ENCODE measurements at places on chromosomes 11 and 22.

GRCh38 chr11:15864026-15864805 lies 492.1 kb downstream of the SOX6 start:
- DNase-seq, result no peak

GRCh38 chr11:94131718-94132115 lies 3.1 kb downstream of the PANX1 start:
- DNase-seq, result no peak

DNA sequence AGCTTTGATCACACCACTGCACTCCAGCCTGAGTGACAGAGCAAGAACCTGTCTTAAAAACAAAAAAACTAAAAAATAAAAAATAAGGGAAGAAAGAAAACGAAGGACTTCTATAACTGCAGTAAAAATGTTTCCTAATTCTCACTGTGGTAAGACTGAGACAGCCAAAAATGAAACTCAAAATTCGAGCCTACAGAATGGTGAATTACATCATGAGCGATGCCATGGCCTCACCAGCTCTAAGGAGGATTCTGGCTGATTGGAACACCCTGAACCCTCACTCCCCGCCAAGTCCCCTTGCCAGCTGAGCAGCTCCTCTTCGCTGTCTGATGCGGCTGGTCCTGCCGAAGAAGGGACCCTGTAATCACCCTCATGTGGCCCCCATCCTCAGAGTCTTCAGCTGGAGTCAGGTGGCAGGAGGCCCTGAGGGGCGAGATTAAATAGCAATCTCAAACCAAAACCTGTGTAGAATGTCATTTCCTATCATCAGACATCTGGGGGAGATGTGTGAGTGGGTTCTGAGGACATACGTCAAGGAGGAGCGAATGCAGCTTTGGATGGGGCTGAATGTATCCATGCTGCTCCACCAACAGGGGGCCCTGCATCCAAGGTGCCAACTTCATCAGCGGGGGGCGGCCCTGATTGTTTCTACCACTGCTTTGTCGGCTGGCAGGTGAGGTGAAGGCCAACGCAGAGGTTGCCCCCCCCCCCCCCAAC lies 29.2 kb downstream of the PDGFB start:
- no peak for DNase-seq

- DNase-seq, result no peak
Observed at GRCh38 chr11:36775130-36775529, 177.1 kb upstream of the RAG2 start.

DNA sequence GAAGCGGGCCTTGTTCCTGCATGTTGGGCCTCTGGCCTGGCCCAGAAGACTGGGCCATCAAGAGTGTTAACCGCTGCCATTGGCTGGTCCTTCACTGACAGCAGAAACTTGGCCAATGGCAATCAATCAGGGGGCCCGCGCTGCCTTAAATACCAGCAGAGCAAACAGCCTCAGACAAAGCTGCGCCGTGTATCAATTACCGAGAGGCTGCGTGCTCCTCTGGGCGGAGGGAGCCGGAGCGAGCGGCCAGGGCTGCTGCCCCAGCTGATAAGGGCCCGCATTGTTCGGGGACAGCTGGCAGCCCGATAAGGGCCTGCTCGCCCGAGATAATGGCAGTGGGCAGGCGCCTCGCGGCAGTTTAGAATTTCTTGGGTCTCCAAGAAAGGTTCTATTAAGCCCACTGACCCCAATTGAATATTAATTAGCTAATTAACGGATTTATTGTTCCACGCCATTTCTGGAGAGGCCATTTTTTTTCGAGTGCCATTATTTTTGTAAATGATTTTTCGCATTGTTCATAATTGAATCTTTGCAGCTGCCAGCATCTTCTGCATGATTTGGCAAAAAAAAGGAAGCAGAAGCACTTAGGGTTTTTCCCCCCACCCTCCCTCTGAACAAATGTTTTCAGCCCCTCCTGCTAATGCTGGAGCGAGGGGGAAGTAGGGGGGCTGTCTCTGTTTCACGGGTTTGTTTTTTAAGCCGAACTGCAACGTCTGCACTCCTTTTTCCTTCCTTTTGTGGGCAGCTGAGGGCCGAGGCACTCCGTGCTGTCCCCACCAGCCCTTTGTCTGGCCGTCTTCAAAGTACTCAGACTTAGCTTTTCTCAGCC lies 37.6 kb upstream of the RIC3 start:
- no peak for DNase-seq

GRCh38 chr11:67500831-67501715 lies 4.1 kb downstream of the PITPNM1 start:
- no peak for DNase-seq

DNA sequence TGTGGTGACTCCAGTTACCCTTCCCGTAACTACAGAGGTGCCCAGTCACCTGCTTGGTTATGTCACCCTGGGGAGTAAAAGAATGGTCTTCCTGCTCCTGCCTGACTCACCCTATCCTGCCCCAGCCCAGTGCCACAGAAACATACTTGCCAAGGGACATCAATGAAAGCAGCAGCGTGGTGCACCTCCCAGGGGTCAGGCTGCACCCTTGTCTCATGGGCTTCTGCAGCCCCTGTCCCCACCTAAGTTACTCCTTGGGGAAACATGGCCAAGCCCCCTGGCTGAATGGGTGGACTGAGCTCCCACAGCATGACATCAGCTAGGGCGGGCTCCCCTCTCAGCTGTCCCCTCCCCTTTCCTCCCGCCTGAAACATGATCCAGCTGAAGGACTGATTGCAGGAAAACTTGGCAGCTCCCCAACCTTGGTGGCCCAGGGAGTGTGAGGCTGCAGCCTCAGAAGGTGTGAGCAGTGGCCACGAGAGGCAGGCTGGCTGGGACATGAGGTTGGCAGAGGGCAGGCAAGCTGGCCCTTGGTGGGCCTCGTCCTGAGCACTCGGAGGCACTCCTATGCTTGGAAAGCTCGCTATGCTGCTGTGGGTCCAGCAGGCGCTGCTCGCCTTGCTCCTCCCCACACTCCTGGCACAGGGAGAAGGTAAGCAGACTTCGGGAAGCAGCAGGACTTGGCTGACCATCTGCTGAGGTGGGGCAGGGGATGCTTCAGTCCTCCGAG lies at the start of gene HTR3A:
HTR3A (plus strand) TSS at position 368 of the 730 bp plus-strand sequence; CDS start at position 586, 218 bp downstream.
- no peak for DNase-seq

DNA sequence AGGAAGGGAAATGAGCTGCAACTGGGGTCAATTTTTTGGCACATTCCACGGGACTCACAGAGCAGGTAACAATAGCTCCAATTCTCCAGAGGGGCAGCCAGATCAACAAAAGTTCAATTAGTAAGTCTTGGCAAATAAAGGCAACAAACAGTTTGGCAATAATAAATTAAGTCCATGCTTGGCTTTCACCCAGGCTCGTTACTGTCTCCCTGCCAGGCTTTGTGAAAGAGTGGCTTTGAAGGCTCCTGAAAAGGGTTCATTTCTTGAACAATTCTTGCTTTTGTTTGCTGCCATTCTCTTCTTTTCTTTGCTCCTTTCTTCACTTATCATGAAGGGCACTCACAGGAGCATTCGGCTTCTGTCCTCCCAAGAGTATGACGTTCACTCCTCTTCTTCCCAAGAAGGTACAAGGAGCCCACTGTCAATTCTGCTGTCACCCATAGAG lies 123.3 kb downstream of the APIP start:
- DNase-seq, result no peak

DNA sequence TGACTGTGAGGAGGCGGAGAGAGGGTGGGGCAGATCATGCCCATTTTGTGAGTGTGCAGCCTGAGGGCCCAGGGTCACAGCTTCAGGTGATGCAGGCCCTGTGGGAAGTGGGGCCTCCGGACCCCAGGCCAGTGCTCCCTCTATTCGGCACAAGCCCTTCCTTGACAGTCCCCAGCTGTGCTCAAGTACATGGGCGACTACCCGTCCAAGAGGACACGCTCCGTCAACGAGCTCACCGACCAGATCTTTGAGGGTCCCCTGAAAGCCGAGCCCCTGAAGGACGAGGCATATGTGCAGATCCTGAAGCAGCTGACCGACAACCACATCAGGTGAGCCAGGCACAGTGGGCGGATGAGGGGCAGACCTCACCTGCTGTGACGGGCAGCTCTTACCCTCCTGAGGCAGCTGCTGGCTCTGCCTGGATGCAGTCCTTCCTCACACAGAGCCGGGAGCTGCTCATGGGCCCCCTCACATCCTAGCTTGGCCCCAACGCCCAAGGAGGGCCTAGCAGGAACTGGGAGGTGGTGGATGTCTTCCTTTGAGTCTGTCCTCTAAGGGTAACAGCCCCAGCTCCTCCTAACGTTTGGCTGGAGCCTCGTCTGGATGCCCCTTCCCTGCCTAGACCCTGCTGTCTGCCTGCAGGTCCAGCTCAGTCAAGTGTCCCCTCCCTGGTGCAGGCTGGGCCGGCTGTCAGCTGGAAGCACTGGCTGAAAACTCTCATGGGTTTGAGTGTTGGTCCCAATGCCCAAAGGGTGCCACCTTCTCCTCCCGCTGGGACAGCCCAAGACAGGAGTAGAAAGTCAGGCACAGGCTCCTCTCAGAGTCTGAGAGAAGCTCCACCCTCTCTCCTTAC lies 76.1 kb downstream of the MYO7A start:
- DNase-seq, result no peak

DNA sequence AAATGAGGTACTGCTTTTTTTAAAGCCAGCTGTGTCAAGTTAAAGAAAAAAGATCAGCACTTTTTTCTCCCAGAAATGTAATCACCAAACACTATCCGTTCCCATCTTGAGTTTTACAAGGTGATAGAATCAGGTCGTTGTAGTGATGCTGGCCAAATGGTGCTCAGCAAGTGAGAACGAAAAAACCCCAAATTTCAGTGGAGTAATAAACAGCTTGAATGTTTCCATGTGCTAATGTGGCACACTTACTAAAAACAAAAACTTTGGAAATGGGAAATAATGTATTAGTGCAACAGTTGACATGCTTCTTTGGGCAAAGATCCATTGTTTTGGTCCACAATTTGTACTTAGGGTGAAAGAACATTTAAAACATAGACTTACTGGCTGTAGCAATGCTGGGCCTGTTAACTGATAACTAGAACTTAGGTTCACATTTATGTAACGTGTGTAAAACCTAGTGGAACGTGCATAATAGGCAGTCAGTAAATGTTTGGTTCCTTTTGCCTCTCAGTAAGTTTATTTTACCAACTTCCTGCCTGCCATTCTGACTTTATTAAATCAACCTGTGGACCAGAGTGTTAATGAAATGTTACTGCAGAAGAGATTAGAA lies 15.4 kb upstream of the GDPD4 start:
- no peak for DNase-seq

DNA sequence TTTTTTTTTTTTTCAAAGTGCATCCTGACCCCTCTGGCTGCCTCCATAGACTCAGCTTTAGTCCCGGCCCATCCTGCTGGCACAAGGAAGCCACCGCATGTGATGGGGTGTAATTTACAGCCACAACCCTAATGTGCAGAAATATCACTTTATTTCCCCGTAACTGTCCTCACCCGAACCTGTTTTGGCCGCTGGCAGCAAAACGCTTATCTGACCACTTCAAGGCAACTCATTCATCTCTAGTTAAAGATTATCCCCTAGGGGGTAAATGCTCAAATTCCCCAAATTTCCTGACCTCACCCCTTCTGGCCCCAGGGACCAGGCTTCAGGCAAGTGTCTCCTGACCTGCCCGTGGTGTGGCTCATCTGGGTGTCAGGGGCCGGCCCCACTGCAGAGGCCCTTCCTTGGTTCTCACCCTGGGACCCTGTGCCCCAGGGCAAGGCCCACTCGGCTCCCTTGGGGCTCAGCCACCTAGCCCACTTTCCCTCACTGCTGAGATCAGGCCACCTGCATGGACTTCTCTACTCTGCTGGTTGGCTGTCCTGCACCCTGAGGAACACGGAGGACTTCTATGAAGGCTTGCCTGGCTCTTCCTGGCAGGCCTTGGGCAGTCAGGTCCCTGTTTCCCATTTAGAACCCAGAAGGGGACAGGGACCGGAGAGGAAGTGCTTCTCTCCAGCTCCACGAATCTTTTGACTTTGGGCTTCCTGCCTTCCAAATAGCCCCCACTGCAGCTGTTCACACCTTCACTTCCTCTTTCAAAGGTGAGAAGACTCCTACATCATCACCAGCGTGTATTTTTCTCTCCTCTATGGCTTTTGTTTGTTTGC lies 53.3 kb downstream of the WNT11 start:
- DNase-seq, result no peak

- DNase-seq, result no peak
Observed at GRCh38 chr22:40618400-40618799, 18.1 kb downstream of the MRTFA start.

- DNase-seq, result no peak
Observed at GRCh38 chr11:62538470-62539237, 8.0 kb downstream of the AHNAK start.
